ENCODE measurements at places on chromosomes 5 and 9.

- no peak for DNase-seq
Measured at GRCh38 chr9:20477940-20478620, 144.2 kb downstream of the MLLT3 start.

- no peak for DNase-seq
Measured at GRCh38 chr5:118544887-118545449, 443.4 kb downstream of the DTWD2 start.

GRCh38 chr5:128472036-128472435, 66.0 kb downstream of the FBN2 start:
- DNase-seq: no peak

- peak; percentile 72 for DNase-seq
Measured at GRCh38 chr5:125311743-125312142, 565.3 kb upstream of the ZNF608 start.

DNA sequence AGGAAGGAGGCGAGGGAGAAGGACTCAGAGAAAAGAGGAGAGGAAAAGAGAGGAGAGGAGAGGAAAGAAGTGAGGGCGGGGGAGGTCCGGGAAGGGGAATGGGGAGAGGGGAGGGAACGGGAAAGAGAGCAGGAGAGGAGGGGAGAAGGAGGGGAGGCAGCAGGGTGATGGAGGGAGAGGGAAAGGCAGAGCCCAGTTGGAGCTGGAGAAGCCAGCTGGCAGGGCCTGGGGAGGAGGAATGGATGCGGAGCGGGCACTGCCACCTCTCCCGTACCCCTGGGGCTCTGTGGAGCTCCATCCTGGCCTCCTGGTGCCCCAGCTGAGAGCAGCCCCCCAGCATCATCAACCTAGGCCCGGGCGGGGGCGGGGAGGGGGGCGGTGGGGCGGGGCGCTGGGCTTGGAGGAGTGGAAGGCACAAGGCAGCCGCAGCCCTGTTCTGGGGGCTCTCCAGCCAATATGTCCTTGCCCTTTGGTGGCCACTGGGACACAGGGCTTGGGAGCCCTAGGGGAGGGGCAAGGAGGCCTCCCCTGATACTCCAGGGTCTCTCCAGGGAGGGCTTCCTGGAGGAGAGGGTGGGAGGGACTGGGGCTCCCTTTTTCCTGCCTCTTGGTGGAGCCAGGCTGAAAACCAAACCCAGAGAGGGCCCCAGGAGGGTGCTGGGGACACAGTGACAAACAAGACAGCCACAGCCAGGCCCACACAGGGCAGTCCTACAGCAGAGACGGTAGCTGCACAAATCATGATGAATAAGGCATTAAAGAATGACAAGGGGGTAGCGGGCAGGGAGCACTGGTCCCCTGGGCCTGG, 123.7 kb downstream of the C9orf50 start:
- DNase-seq: no peak

- DNase-seq: no peak
Measured at GRCh38 chr5:120516805-120517204, 52.7 kb downstream of the PRR16 start.

GRCh38 chr9:105330201-105330600, 85.8 kb downstream of the SLC44A1 start:
- no peak for DNase-seq

DNA sequence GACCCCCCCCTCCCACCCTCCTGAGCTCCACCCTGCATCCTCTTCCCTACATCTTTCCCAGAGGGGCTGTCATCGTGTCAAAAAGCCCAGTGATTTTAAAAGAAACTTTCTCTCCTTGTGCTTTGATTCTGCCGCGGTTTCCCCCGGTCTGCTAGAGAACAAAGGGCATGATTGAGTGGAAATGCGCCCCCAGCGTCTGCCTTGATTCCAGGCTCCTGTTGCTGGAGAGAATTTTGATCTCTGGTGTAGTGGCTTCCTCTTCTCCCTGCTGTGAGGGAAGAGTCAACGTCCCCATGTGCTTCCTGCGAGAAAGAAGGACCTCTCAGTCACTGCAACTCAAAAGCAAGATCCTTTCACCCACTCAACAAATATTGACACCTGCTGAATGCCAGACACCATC, 61.9 kb upstream of the RAPGEF1 start:
- DNase-seq: no peak

- DNase-seq: no peak
Measured at GRCh38 chr5:38546691-38547146, 9.7 kb downstream of the LIFR start.

DNA sequence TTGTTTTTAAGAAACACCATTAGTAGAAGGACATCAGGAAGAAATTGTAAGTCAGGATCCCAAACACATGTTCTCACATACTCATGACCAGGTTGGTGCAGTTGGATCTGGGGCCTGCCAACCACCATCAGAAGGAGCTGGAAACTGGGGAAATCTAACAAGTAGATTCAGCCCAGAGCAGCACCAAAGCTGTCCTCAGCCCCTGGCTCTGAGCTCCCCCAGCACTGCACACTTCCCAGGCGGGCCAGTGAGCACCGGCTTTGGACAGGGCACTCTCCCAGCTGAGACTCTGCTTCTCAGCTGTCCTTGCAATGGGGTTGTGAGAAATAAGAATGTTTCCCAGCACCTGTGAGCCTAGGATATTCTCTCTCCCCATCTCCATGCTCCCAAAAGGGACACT, 162.5 kb downstream of the PAX5 start:
- no peak for DNase-seq

- DNase-seq: peak; percentile 43
Measured at GRCh38 chr9:121883281-121884056, 209.6 kb downstream of the TTLL11 start.

DNA sequence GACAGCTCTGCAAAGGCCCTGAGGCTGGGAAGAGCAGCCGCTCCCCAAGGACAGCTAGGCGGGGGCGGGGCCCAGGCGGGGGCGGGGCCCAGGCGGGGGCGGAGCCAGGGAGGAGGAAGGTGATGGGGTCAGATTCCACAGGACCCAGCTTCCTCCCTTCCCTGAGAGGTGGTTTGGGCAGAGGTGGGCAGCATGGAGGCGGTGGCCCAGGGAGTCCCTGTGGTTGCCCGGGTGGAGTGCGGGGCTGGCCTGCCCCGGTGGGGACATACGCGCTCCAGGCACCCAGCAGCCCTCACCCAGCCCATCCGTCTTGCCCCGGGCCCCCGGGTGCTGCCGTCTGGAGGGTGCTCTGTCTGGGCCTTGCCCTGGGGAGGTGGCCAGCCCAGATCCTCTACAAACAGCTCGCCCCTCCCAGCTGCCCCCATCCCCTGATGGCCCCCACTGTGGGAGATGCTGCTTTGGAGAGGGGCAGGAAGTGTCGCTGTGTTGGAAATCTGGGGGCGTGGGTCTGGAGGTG, 11.0 kb upstream of the RNU6ATAC start:
- DNase-seq: no peak

- DNase-seq: peak; percentile 51
Measured at GRCh38 chr9:91117959-91118703, 243.6 kb downstream of the AUH start.

GRCh38 chr5:154972476-154973080, 31.7 kb downstream of the MRPL22 start:
- DNase-seq: peak; percentile 83

GRCh38 chr5:159182691-159183090, 26.7 kb downstream of the RNF145 start:
- peak; percentile 55 for DNase-seq

DNA sequence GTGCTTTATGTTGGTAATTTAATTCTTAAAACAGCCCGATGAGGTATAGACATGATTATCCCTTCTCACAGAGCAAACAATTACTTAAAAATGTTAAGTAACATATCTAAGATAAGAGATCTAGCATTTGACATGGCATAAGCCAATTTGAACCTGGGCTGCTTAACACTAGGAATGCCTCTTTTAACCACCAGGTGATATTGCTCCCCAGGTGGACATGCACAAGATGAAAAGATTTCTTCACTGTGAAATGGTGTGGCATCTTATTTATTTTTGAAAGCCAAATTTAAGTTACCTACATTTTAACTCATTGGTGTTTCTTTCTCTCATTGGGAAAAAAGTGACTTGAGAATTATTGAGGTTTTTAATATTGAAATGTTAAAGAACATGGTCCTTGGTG, 15.8 kb upstream of the LRRC70 start:
- DNase-seq: no peak

DNA sequence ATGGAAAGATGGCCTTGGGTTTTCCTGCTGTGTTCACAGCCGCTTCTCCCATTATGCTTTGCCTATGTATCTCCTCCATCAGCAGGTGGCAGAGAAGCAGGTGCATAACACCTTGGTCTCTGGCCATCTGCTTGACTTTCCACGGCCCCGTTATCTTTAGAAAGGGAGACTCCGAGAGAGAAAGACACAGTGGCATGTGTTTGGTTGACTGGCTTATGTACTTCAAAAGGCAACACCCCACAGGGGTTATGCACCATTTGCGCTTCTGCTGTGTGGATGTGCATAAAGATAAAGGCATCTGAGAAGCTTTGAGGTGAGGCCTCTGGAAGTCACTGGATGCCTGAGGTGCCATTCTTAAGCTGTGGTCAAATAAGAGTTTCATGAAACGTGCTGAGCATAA, 138.4 kb downstream of the EGFLAM start:
- DNase-seq: no peak

- DNase-seq: no peak
Measured at GRCh38 chr5:83510260-83510659, 38.7 kb downstream of the VCAN start.

GRCh38 chr9:125468646-125469045, 207.0 kb downstream of the GAPVD1 start:
- no peak for DNase-seq

GRCh38 chr9:8724284-8725018, 924.9 kb upstream of the DMAC1 start:
- no peak for DNase-seq

DNA sequence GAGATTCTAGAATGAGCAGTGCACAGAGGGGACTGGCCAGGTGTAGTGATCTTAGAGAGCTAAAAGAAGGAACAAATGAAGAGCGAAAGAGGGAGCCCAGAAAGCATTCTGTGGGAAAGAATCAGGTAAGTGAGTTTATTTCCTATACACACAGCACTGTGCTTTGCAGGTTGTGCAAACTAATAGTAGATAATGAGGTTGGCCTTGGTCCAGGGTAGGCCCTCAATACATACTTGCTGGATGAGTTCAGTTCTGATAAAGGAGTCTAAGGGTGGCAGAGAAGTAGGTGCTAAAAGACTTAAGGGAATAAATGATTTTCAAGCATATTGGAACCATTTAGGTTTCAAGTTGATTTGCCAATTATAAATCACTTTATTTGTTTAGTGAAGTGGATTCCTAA, 122.0 kb downstream of the NPR3 start:
- DNase-seq: no peak

DNA sequence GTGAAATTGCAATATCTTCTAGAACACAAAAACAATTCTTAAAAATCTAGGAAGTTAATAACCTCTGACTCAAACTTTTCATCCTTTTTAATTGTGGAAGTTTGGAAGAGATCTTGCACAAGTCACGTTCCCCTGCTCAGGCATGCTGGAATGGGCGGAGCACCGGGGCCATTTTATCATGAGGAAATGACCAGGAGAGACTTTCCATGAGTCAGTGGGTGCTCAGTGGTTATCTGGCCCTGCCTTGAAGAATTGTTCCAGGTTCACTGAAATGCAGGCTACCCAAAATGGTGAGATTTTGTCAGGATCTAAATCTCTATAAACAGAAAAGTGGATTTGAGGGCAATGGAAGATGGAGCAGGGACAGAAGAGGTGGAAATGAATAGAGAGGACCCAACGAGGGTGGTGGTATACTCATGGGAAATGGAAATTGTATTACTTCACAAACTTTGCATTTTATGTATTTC, 61.2 kb downstream of the FYB1 start:
- peak; percentile 26 for DNase-seq

GRCh38 chr5:103657301-103657700, 94.7 kb upstream of the NUDT12 start:
- DNase-seq: no peak

- DNase-seq: peak; percentile 60
Measured at GRCh38 chr9:77648234-77649108, at the start of gene GNA14. Gene GNA14 (minus strand): TSS chr9:77648322. CDS start chr9:77647793, 529 bp downstream.

DNA sequence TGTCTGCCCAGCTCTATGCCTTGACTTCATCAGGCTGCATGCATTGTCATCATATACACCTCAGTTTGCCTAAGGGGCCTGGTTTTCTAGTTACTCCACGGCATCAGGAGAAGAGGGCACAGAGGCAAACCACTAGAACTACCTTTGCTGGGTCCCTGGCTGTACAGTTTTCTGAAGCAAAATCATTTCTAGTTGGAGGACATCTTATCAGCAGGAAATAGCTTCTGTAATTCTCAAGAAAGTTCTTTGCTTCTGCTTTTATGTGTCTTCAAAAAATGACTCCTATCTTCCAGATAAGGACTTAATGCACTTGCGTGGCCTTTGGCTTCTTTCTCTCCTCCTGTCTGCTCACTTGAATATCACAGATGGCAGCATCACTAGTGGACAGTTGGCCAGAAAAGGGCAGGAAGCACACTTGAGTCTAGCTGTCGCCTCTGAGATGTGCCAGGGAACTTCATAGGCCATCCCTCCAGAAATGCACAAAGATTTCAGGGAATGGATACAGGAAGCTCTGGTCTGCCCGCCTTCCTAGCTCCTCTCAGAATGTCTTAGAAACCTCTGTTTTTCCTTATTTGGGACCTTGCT, 22.4 kb upstream of the LTC4S start:
- no peak for DNase-seq

DNA sequence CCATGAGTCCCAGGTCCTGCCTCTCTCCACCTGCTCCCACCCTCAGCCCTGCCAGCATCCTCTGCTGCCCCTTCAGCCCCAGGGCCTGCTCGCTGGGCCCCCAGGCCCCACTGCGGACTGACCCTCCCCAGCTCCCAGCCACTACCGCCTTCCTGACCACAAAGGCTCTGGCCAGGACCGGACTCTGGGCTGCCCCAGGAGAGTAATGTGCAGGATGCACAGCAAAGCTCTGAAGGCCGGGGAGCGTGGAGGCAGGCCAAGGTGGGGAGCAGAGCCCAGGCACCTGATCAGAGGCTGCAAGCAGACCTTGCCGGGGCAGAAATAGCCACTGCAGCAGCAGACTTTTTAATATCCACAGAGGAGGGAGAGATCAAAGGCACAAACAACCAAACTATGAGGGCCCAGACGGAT, 27.9 kb downstream of the IPPK start:
- DNase-seq: no peak

DNA sequence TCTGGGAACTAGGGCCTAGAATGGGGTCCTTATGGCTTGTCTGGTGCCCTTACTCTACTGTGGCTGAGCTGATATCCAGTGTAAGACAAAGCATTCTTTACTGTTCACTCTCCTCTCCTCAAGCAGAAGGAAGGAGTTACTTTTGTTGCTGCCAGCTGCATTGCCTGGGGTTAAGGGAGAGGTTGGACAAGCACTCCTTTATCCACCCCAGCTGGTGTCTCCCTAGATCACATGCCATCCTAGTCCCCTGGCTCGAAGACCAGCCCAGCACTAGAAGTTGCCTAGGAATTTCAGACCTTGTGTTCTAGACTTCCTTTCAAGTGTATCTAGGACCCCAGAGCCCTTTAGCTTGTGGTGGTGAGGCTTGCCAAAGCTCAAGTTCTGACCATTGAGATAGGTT, 1051.5 kb upstream of the C9orf72 start:
- no peak for DNase-seq

- no peak for DNase-seq
Measured at GRCh38 chr9:113184539-113184938, 33.7 kb downstream of the SLC31A2 start.

Data from dermis blood vessel endothelial cell (primary cell).